ENCODE measurements at places on chromosomes 7 and 10. TPM values are rescaled to one million over a fixed set of nuclear protein-coding genes. Genes with fewer than 3 reads are reported as not detected.

DNA sequence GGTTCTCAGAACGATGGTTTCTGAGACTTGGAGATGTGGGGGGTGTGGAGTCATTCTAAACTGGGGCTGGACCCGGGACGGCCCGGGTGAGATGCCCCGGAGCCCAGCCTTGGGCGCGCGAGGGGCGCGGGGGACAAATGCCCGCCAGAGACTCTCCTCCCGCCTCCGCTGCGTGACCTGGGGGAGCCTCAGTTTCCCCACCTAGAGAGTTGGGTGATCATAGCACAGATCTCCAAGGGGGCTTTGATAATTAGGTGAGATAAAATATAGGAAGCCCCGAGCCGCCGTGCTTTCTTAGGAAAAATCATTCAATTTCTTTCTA is 658 bp upstream of the FZD8 start:
- DNase-seq: no peak

Gene CLCN1
- total RNA-seq: not detected

- no peak for DNase-seq
Observed at GRCh38 chr10:129388435-129388834, 78.6 kb upstream of the MGMT start.

DNA sequence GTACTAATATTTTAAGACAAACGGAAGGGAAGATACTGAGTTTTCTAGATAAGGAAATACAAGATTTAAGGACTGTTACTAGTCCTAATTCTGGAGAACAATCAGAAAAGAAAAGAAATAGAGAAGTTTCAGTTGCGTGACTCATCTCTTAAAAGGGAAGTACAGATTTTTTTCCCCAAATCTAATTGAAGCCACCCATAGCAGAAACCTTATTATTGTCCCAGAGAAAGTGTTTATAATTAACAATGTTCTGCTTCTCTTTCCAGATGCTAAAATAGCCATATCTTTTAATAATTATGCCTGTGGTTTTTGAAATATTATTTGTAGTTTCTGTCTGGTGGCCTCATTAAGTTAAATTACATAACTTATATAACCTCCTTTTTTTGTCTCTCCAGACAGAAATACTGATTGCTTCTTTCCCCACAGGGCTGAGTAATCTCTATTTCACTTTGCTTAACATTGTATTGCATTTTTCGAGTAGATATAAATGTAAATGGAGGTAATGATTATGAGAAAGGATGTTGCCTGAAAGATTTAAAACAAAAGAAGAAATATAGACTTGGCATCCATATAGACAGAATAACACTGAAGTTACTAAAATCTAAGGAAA is 240.7 kb upstream of the MBL2 start:
- no peak for DNase-seq

DNA sequence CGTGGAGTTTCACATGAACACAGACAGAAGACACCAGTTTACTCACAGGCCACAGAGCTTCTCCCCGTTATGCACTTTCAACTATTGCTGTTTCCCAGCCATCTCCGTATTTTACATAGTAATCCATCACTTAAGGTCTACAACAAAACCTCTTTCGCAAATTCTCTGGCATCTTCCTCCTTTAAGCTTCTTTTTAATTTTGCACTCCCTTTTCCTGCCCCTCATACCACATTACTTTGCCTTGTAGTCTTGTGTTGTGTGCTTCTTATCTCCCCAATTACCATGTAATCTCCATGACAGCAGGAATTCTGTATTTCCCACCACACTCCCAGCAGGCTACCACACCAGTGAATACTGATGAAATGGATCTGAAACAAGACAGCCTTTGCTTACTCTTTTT is 87.3 kb downstream of the ODAD2 start:
- no peak for DNase-seq

GRCh38 chr7:33050535-33051318 is 11.8 kb downstream of the NT5C3A start:
- no peak for DNase-seq

Gene LRRC17
- total RNA-seq: 10.5 TPM

Gene SH2D4B
- total RNA-seq: not detected

Gene HOGA1
- total RNA-seq: 2.6 TPM

GRCh38 chr7:120837599-120837998 is 20.3 kb downstream of the TSPAN12 start:
- DNase-seq: no peak

DNA sequence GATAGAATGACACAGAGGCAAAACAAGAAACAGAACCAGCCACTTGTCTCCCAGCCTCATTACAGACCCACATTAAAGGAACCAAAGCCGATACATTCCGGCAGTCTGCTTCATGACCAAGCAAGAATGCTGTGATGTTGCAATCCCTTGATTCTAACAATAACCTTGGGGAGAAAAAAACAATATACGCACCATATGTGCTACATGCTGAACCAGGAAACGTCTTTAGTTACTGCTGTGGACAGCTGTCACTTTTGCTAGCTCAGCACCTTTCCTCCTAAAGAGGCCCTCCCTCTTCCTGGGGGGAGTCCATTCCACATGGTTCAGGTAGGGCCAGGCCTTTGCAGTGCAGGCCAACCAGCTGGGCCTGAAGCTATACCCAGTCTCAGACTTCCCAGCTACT is 79.1 kb downstream of the PRTFDC1 start:
- peak; percentile 65 for DNase-seq

DNA sequence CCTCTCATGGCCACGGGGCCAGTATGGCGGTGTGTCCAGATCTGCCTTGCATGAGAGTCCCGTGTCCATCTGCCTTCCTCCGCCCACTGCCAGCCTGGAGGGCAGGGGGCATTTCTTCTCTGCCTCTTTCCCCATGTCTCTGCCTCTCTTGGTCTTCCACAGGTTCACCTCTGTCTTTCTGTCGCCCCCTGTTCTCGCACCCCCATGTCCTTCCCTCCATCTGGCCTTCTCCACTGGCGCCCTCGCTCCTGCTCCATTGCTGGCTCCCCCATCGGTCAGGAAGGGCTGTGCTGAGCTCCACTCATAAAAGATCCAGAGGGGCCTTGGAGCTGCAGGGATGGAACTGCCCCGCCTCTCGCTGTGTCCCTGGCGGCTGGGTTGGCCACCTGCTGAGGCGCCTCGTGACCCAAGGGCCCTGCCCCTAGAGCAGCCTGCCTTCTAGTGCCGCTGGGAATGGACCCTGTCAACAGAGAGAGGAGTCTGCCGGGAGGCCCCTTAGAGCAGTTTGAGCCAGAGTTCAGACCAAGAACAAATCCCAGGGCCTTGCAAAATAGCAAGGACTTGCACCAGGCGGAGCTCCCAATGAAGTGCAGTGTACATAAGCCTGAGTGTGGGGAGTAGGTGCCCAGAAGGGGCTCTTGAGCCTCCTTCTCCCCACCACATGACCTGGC is 42.0 kb downstream of the GOLGA7B start:
- DNase-seq: no peak

DNA sequence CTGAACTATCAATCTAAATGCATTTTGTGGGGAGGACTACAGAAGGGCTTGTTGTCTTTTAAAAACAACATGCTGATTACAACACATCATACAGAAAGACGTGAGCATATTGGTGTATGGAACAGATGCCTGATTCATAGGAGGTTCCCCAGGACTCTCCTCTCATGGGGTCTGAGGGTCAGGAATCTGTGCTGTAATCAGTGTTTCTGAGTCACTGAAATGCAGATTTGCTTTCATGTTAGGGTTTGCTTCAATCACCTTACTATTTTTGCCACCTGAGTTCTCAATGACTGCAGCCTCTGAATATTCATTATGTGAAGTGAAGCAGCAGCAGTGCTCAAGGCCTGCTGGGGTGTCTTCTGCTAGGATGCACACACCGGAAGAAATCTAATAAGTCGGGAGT is 550 bp upstream of the ANK3 start:
- DNase-seq: no peak

- no peak for DNase-seq
Observed at GRCh38 chr10:2933924-2934323, 133.4 kb upstream of the PFKP start.

- DNase-seq: no peak
Observed at GRCh38 chr10:32687116-32687515, 241.2 kb downstream of the CCDC7 start.

DNA sequence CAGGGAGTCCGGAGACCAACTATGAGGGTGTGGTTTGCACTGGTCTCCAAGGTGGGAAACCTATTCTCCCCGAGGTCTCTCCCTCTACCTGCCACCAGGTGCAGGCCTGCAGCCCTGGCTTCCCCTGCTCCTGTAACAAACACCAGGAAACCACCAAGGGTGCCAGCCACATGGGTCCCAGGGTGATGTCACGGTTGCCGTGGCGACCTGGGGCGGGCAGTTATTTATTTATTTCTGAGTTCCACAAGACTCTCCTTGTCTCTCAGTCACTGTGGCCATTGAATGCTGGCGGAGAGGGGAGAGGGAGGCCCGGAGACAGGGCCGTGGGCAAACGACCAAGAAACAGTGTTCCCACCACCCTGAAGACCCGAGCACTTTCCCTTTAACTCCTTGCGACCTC is 27.0 kb downstream of the MMD2 start:
- DNase-seq: no peak

- DNase-seq: no peak
Observed at GRCh38 chr10:123636598-123637325, 29.4 kb upstream of the GPR26 start.

GRCh38 chr10:30093303-30093950 is 34.0 kb upstream of the JCAD start:
- no peak for DNase-seq

- DNase-seq: no peak
Observed at GRCh38 chr10:88920986-88921593, 31.5 kb downstream of the ACTA2 start.

DNA sequence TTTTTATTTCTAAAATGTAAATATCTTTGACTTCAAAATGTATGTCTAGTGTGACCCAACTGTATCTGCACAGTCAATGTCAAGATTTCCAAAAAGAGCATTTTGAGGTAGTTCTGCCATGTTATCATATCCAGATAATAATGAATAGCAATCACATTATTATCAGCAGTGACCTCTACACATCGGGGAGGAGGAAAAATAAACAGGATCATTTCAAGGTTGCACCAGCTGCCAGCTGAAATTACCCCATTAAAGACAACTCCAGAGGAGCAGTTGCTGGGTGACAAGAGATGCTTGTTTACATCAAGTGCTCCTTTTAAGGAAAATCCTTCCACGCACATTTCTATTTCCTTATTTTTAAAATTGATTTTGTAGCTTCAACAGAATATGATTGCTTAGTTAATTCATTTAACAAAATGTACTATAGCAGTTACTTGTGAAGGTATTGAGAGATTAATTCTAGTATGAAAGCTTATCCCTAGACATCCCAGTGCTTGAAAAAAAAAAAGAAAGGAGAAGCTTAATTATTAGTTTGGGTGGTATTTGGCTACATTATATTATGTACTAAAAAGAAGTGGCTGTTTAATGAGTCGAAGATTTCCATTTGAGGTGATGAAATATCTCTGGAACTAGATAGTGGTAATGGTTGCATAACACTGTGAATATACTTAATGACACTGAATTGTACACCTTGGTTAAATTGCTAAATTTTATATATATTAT is 19.3 kb upstream of the SLC35G1 start:
- DNase-seq: no peak

GRCh38 chr10:114206902-114207301 is 27.7 kb downstream of the TDRD1 start:
- DNase-seq: no peak

GRCh38 chr10:62843600-62843999 is 27.4 kb upstream of the EGR2 start:
- DNase-seq: no peak

DNA sequence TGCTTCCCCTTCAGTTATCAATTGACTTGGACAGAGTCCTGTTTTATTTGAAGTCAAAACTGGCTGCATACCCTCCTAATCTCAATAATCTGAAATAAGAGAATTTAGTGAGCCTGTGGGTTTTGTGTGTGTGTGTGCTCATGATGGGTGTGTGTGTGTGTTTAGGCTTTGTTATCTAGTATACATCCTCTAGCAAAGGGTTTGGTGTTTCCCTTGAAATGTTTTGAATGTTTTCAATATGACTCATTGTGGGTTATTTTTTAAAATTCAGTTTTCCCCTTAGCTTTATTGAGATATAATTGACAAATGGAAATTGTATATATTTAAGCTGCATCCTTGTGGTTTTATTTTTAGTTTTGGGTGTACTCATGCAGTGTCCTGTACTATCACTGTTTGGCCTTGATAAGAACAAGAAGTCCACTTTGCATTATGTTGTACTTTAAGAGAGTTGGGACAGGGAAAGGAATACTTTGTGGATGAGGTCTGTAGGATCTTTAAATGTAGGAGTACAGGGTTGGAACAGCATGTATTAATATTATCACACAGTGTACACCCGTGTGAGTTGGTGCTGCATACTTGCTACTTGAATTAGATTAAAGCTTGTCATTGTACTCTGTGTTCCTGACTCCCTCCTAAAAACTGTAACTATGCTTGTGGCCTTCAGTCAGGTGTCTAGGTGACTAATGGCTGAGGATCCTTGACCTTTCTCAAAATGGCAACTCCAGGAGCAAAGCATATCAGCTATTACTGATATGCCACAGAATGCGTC is 58.3 kb downstream of the VCL start:
- DNase-seq: no peak

Gene SLC13A1
- not detected for total RNA-seq

GRCh38 chr10:5018134-5018533 is 14.5 kb upstream of the AKR1C2 start:
- DNase-seq: no peak

DNA sequence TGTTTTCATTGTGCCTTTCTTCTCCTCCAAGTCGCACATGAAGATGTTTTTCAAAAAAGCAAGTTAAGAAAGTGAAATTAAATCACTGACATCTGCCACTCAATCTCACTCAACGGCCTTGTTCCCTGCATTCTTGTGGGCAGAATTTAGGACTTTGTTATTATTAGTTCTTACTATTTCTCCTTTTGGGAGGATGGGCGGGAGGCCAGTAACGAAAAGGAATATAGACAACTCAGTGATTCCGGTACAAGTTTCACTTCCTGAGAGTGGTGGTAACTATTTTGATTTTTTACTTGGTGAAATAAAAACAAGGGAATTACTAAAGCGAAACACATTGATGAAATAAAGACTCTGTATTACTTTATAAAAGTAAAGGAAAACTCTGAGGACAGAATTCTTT is 231.9 kb upstream of the HABP2 start:
- no peak for DNase-seq

DNA sequence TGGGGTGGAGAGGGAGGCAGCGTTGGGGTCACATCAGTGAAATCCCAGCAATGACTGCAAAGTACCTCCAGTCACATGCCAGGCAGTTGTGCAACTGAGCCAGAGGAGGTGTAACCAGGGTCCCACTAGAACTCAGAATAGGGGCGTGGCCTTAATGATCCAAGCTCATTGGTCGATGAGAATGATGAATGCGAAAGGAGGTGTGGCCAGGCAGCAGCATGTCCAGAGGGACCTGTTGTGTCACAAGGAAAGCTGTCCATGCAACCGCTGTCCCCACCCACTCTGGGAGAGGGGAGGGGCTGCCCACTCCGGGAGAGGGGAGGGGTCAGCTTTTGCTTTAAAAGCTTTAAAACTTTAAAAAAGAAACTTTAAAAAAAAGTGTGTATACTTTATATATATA is 25.3 kb upstream of the MTPAP start:
- DNase-seq: no peak

Gene LMOD2
- not detected for total RNA-seq

Gene FAM241B
- not detected for total RNA-seq

- no peak for DNase-seq
Observed at GRCh38 chr7:141221007-141221612, 147.2 kb downstream of the TMEM178B start.

Measured in ascending aorta (tissue), 2 donors.